Endothelial cell (in vitro differentiated cells): ENCODE measurements at places on chromosomes 11 and 22.

DNA sequence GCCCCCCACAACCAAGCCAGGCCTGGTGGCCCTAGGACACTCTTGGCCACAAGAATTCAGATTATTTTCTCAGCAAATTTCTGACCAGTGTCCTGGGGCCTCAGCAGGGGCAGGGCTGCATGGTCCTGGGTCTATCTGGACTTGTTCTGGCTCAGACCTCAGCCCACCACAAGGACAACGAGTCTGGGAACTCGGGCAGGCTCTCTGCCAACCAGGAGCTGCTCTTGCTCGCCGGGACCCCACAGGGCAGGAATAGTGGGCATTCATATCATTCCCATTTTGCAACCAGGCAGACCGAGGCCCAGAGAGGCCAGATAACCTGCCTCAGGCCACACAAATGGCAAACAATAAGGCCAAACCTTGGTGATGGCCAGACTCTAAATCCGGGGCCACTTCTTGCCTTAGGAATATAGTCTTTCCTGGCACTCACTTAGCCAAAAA, 75.4 kb upstream of the WNT7B start:
- H3K27ac ChIP-seq: no peak overlapping the region
- peaks cover 2% of the 10 kb centered on the region for H3K4me1 ChIP-seq
- no peak for DNase-seq
- peaks cover 3% of the 10 kb centered on the region for H3K27me3 ChIP-seq
- H3K4me3 ChIP-seq: no peak overlapping the region
- H3K36me3 ChIP-seq: no peaks in the 10 kb centered on the region

DNA sequence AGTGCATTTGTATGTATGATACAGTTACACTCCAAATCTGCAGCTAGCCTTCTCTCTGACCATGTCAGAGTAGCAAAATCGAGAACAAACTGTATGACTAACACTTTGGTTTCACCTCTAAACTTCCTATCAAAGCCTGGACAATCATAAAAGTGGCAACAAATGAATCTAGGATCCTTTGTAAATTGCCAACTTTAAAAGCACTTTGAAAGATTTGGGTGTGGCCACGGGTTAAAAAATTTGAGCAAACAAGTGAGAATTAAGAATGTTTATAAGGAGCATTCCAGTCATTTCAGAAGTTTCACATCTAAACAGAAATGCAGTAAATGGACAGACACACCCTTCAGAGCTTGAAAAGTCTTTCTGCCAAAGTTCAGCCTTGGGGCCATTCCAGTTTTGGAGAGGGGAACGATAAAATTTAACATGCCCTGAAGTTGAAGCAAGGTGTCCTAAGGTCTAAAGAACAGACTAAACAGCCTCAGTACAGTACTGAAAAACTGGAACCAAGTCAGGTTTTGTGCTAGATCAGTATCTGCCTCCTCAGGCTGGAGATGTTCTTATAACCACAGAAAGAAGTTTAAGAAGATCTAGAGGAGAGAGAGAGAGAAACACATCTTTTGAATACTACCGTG, 181.9 kb upstream of the BDNF start:
- H3K4me1 ChIP-seq: no peaks in the 10 kb centered on the region
- no peak overlapping the region for H3K27ac ChIP-seq
- H3K4me3 ChIP-seq: no peak overlapping the region

DNA sequence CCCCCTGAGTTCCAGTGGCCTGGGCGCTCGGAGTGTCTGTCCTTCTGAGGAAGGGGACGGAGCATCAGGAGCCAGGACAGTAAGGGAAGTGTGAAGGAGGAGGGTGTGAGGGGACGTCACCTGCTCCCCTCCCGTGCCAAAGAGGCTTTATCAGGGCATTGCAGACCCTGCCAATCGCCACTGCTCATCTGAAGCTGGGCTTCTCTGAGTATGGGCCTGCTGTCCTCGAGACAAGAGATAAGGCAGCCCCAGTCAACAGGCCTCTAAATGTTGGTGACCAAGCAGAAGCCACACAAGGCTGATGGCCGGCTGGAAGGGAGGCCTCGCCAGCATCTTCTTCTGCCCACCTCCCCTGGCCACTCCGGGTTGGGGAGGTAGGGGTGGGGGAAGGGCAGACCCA, 29.8 kb downstream of the LIF start:
- H3K27me3 ChIP-seq: peaks cover 5% of the 10 kb centered on the region
- no peak overlapping the region for H3K4me3 ChIP-seq
- H3K27ac ChIP-seq: no peak overlapping the region
- peaks cover 2% of the 10 kb centered on the region for H3K4me1 ChIP-seq
- H3K36me3 ChIP-seq: no peaks in the 10 kb centered on the region

- H3K36me3 ChIP-seq: no peaks in the 10 kb centered on the region
- no peak overlapping the region for H3K4me3 ChIP-seq
- H3K27ac ChIP-seq: no peak overlapping the region
Observed at GRCh38 chr22:36439481-36440271, 41.8 kb downstream of the TXN2 start.

DNA sequence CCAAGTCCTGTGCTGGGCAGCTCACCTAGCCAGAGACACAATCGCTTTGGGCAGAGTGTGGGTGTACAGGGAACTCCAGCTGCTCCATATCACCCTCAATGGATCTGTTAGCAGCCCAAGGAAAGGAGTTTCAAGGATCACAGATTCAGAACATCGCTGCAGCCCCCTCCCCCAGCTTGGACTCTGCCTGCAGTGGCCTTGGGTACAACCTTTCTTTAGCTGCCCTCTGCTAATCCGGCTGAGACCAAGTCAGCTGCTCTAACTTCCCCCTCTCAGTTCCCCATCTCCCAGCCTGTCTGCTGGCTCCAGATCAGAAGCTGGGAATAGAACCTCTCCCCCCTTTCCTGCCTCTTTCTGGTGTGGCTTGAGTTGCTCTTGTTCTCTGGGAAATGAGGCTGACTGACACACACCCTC, 1.3 kb downstream of the TMEM86A start:
- H3K4me3 ChIP-seq: peak overlapping the region; percentile 89
- peaks cover 3% of the 10 kb centered on the region for H3K36me3 ChIP-seq
- peaks cover 13% of the 10 kb centered on the region for H3K27me3 ChIP-seq
- no peak for DNase-seq
- no peak overlapping the region for H3K27ac ChIP-seq

GRCh38 chr11:65341856-65342255, 8.2 kb downstream of the DPF2 start:
- H3K4me1 ChIP-seq: peaks cover 8% of the 10 kb centered on the region
- H3K4me3 ChIP-seq: no peak overlapping the region
- DNase-seq: no peak
